ELF-1 (cell line): ENCODE measurements at places on chromosomes 1 and 21.

DNA sequence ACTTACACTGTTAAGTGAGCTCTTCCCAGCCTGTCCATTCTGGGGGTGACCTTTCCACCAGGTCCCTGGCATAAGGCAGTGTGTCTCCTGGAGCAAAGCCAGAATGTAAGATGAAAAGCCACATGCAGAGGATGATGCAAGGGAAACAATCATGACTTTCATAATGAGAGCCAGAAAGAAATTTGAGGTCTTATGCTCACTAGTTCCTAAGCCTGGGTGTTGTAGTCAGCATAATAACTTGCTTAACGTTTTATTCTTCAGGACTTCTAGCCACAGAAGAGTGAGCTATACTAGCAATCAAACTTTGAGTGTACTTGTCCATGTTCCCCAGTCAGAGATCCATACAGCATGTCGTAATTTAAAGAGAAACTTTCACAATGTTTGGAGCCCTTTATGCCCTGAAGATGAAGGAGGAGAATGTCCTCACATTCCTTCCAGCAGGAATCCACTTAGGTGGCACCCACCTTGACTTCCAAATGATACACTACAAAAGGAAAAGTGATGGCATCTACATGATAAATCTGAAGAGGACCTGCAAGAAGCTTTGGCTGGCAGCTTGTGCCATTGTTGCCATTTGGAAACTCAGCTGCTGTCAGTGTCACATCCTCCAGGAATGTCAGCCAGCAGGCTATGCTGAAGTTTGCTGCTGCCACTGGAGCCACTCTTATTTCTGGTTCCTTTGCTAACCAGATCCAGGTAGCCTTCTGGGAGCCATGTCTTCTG is 60.5 kb upstream of the FOXD3 start:
- DNase-seq: no peak

- no peak for DNase-seq
Measured at GRCh38 chr1:226494092-226494609, 54.4 kb upstream of the STUM start.

DNA sequence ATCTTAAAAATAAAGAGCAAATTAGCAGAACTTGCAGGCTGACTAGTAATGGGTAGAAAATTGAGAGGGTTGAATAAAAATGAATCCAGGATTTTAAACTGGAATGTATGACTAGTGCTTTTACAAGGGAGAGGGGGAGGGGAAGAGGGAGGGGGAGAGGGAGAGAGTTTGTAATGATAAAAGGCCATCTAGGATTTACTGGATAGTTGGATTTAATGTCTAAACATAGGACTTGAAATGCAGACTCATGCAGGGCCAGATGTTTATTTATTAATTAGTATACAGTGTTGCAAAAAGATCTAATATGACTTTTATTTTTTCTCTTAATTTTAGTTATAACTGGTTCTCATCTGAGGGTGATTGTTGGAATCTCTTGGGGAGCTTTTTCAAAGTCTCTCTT is 4.3 kb downstream of the ZNF326 start:
- DNase-seq: no peak

- no peak for DNase-seq
Measured at GRCh38 chr1:203304391-203304918, 864 bp upstream of the BTG2 start.

DNA sequence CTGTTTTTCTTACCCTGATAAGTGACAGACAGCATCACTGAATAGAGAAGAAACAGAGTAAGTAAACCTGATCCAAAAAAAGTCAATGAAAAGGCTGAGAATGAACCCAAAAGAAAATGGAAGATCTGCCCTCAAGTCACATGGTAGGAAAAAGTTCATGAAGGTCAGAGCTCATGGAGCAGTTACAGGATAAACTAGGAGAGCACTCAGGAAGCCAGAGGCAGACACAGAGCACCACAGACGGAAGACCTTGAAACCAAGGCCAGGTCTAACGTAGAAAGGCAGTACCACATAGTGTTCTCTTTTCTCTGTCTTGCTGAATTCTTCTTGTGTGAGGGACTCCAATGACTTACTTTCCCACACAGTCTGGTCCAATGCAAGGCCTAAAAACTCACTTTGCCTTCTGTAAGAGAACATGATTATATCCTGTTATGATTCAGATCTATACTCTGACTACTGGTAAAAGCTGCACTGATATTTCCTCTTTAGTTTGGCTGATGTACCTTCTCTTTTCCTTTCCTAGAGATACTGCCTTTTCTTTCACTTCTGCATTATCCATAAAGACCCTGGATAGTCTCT is 40.8 kb downstream of the RTCA start:
- no peak for DNase-seq

- no peak for DNase-seq
Measured at GRCh38 chr1:150154143-150154542, 4.4 kb downstream of the PLEKHO1 start.

DNA sequence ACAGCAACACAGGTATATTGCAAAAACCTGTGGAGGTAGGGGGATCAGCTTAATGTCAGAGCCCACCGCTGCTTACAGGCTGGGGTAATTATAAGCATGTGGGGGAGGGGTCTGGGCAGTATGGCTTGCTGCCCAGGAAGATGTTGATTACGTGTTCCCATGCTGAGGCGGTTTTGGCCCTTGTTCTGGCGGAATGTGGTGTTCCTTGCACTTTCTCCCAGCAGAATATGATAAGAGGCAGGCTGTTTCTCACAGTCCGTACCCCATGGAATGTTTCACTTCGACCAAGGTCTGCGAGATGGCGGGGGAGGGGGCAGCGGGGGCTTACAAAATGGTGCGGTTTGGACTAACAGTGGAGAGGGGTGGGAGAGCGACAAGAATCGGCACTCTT is 9.8 kb upstream of the HPCAL4 start:
- peak; percentile 32 for DNase-seq

DNA sequence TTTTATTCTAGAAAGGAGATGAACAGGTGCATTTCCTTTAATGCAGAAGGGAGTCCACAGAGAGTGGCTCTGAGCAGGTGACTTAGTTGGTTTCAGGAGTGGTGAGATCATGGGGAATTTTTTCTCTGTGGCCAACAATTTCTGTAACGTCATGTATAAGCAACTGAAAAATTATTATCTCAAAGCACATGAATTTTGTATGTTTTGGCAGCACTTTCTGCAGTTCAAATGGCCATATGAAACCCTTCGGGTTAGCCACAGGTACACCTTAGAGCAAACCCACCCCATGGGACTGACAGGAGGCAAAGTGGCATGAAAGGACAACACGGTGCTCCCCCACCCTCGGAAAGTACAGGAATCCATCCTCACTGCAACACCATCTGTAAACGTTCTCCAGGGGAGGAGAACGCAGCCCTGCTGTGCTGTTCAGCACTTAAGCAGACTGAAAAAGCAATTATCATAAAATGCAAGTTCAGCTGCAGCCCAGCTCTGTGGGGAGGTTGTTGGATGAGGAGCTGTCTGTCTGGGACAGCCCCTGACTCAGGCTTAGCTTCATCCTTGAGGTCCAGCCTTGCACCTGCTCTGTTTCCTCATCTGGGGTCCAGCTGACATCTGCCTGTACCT is 55.8 kb upstream of the CLDN14 start:
- DNase-seq: no peak

DNA sequence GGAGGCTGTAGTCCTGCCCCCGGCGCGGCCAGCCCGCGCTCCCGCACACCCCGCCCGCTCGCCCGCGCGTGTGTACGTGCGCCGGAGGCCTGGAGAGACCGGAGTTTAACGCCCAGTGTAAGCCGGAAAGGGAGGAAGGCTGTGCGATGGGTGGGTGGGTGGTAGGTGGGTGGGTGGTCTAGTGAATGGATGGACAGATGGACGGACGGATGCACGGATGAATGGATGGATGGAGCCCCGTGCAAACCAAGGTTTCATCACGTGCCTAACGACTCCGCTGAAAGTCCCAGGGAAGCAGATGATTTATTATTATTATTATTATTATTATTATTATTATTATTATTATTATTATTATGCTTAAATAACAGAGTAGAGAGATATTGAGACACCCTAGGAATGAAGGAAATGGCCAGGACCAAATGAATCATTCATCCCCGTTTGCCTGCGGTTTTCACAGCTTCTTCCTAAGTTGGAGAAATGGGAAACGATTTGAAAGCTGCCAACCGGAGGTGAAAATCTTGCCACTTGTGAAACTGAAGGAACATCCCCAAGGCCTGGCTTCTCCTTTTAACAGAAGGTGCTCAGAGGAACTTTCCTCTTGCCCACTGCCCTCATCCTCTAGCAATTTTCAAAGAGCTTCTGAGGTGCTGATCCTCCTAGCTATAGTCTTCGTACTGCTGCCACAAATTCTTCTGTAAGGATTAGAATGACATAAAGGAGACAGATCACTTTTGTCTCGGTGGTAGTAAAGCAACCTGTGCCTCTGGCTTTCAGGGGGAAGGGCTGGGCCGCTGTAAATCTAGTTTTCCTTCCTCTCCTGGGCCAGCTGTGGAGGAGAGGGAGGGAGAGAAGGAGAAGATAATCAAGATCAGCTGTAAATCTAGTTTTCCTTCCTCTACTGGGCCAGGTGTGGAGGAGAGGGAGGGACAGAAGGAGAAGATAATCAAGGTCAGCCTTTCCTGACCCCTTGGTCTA is 648 bp upstream of the RGS7 start:
- peak; percentile 9 for DNase-seq

GRCh38 chr1:159952932-159953331 is 1.1 kb downstream of the SLAMF9 start:
- DNase-seq: no peak

DNA sequence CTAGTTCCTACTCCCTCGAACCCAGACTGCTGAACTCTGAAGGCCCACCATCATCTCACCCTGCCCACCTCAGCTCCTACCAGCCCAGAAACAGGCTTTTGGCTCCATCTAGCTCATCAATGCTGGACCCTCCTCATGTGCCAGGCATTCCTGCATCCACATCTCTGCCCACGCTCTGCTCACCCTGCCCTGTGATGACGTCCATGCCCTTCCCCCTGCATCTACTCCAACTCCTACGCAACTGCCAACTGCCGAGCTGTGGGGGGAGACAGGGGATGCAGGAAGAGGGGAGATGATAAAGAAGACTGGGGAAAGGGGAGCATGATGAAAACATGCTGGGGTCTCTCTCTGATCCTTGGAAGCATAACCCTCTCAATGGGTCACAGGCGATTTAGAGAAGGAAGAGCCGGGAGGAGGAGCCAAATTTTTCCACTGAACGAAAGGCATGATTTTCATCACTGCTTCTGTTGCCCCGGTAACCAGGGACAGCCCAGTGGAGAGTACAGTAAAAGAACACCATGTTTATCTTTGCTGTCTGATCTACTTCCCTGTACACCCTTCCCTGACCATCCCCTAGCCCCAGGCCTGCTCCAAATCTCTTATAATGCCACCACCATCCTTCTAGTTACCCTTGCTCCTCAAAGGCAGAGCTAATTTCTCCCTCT is 44.3 kb downstream of the CD34 start:
- no peak for DNase-seq

GRCh38 chr1:80250573-80251168 is 1244.1 kb upstream of the ADGRL4 start:
- no peak for DNase-seq

- DNase-seq: peak; percentile 5
Measured at GRCh38 chr1:95888941-95889390, 655.0 kb downstream of the RWDD3 start.

- DNase-seq: no peak
Measured at GRCh38 chr1:234413990-234414389, 40.7 kb downstream of the COA6 start.

DNA sequence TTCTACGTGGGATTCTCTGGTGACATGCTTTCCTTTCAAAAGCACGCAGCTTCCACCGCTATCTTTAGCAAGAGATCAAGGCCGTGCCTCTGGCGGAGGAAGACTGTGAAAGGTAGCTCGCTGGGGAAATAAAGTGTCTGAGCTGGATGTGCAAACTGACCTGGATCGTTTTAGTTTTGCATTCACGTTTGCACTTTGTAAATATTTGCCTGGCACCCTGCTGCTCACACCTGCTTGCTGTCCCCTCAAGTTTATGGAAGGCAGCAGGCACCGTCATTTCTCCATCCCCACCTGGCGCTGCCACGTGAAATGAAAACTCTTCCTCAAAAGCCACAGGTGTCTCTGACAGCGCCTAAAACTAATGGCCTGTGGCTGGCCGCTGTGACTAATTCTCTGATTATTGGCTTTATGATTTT is 44.0 kb upstream of the TARDBP start:
- DNase-seq: no peak

DNA sequence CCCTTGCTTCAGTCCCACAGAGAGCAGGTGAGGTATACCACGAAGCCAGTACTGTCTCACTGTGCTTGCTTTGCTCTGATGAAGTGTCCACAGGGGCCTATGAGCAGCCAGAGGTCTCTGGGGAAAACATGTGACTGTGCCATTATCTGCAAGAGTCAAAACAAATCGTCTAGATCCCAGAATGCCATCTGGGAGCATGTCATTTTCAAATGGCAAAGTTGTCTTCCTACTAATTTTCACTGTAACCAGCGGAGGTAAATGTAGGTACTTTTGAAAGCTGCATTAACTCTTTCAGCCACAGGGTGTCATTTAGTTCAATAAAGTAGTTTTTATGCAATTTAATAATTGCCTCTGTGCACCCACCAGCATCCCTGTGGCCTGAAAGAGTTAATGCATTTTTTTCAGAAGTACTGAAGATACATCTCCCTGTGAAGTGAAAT is 173.6 kb upstream of the SGIP1 start:
- DNase-seq: no peak

GRCh38 chr1:243483071-243483771 is 227.4 kb downstream of the SDCCAG8 start:
- peak; percentile 60 for DNase-seq

DNA sequence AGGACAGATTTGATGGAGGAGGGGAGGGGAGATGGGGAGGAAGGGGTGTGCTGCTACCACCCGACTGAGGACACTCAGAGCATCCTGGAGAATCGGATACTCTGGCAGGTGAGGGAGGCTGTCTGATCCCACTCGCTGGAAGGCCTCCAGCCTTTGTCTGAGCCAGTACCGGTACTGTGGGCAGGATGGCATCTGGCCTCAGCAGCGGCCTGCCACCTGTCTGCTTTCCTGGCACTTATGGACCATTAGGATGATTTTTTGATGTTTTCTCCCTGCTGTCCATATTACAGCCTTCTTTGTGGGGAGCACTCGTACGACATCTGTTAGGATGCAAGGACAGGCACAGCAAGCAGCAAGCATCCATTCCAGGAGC is 11.5 kb downstream of the ATP2B4 start:
- no peak for DNase-seq

DNA sequence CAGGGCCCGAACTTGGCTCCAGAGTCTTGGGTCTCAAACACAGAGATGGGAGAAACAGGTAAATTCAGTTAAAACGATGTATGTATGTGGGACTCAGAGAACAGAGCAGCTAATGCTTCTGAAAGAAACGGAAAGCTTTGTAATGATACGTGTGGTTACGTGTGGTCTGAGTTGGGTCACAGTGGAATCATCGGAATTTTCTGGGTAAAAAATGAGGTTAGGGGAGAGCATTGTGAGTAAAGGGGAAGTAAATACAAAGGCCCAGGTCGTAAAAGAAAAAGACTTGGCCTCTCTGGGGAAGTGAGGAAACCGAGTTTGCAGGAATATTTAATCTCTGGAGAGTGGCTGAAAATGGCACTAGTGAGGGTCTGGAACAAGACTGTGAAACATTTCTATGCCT is 8.3 kb downstream of the NHLH2 start:
- DNase-seq: no peak

- no peak for DNase-seq
Measured at GRCh38 chr1:243715285-243715684, 134.8 kb downstream of the AKT3 start.

- no peak for DNase-seq
Measured at GRCh38 chr21:33023574-33024200, 2.0 kb upstream of the OLIG2 start.

GRCh38 chr1:19728413-19729145 is 63.9 kb downstream of the HTR6 start:
- DNase-seq: no peak
